ENCODE measurements at places on chromosomes 4 and X. TPM values are rescaled to one million over a fixed set of nuclear protein-coding genes. Genes with fewer than 3 reads are reported as not detected.

DNA sequence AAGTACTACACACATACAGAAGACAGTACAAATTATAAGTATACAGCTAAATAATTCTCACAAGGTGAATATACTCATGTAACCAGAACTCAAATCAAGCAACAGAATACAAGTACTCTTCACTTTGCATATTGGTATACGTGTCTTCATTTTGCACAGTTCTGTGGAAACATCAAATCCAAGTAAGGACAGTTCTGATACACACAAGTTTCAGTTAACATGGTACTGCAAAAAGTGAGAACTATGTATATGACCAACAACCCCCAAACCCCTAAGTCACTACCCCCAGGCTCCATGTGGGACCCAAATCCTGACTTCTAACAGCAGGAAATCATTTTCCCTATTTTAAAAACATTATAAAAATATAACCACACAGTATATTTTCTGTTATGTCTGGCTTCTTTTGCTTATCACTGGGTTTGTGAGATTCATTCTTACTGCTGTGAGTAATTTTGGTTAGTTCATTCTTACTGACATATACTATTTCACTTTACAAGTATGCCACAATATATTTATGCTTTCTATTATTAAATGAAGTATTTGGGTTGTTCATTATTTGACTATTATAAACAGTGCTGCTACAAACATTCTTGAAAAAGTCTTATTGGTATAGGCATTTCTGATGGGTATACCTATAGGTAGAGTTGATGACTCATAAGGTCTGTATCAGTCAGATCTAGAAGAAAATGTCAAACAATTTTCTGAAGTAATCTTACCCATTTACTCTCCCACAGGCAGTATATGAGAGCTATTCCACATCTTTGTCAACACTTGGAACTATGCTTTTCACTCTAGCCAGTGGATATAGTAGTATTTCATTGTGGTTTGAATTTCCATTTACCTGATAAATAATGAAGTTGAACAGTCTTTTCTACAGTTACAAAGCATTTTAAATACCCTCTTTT, 47.0 kb downstream of the SCLT1 start:
- peaks cover 4% of the 10 kb centered on the region for H3K4me1 ChIP-seq
- H3K4me3 ChIP-seq: no peak overlapping the region
- no peaks in the 10 kb centered on the region for H3K27me3 ChIP-seq
- DNase-seq: no peak
- peaks cover 26% of the 10 kb centered on the region for H3K36me3 ChIP-seq

GRCh38 chr4:114187592-114187991, 208.1 kb upstream of the ARSJ start:
- no peaks in the 10 kb centered on the region for H3K4me1 ChIP-seq
- peaks cover 3% of the 10 kb centered on the region for H3K27me3 ChIP-seq
- no peak for DNase-seq
- H3K27ac ChIP-seq: no peak overlapping the region
- no peak overlapping the region for H3K4me3 ChIP-seq

GRCh38 chr4:40283413-40283812, 51.7 kb upstream of the CHRNA9 start:
- H3K27me3 ChIP-seq: no peaks in the 10 kb centered on the region
- DNase-seq: no peak

ATP2B3 gene
- total RNA-seq: not detected

OPHN1 gene
- 0.09 TPM for total RNA-seq

All from activated CD8-positive, alpha-beta memory T cell treated with anti-CD3 and anti-CD28 coated beads, Interleukin-2, amount 10 ng/mL, durations not matched to agents 7 days and 5 days (primary cell).